ENCODE measurements at places on chromosomes 5 and 9.

- DNase-seq, result no peak
These were observed 82.3 kb upstream of the TLE4 start for GRCh38 chr9:79489261-79490000.

- DNase-seq, result peak; percentile 17
These were observed 40.8 kb upstream of the SMU1 start for GRCh38 chr9:33117306-33117705.

- no peak for DNase-seq
These were observed 2369.4 kb downstream of the MAT2B start for GRCh38 chr5:165874851-165875250.

GRCh38 chr9:128913048-128913900, 7.5 kb upstream of the PHYHD1 start:
- no peak for DNase-seq

- DNase-seq, result no peak
These were observed 10.9 kb downstream of the CNTRL start for GRCh38 chr9:121085661-121086060.

All from activated CD4-positive, alpha-beta T cell treated with anti-CD3 and anti-CD28 coated beads, Interleukin-2, amount 10 ng/mL, durations not matched to agents 7 days and 5 days (primary cell).